Endothelial cell of umbilical vein (primary cell): ENCODE measurements at places on chromosomes 2 and 18. TPM values are rescaled to one million over a fixed set of nuclear protein-coding genes. Genes with fewer than 3 reads are reported as not detected.

- H3K27ac ChIP-seq: no peak overlapping the region
- DNase-seq: peak; percentile 46
- peaks cover 56% of the 10 kb centered on the region for H3K27me3 ChIP-seq
- H3K4me1 ChIP-seq: peaks cover 18% of the 10 kb centered on the region
- H3K36me3 ChIP-seq: no peaks in the 10 kb centered on the region
- peak overlapping the region; percentile 35 for H3K4me3 ChIP-seq
These were observed 141.8 kb downstream of the MEIS1 start for GRCh38 chr2:66576561-66577320.

BUB1 gene
- 54.1 and 66.4 TPM in 2 replicates for total RNA-seq

GRCh38 chr18:45373286-45373880 is 241.9 kb upstream of the SLC14A2 start:
- no peaks in the 10 kb centered on the region for H3K36me3 ChIP-seq
- no peak overlapping the region for H3K4me3 ChIP-seq
- no peaks in the 10 kb centered on the region for H3K4me1 ChIP-seq

DNA sequence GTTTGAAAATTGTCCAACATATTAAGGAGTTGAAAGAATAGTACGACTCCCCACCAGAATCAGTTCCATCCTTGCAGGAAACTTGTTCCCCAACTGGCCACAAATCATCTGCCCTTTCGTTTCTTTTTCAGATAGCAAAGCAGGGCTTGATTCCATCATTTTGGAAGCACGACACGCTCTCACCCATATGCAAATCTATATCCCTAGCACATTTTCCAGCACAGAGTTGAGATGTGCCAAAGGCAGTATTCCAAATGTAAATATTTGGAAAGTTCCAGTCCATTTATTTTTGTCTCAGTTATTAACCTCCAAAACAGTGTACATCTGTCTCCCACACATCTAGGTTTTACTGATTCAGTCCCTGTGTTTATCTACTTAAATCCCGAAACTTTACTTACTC is 128.8 kb upstream of the BCL2L11 start:
- peaks cover 19% of the 10 kb centered on the region for H3K27me3 ChIP-seq
- no peak for DNase-seq
- H3K36me3 ChIP-seq: no peaks in the 10 kb centered on the region
- no peak overlapping the region for H3K27ac ChIP-seq

DNA sequence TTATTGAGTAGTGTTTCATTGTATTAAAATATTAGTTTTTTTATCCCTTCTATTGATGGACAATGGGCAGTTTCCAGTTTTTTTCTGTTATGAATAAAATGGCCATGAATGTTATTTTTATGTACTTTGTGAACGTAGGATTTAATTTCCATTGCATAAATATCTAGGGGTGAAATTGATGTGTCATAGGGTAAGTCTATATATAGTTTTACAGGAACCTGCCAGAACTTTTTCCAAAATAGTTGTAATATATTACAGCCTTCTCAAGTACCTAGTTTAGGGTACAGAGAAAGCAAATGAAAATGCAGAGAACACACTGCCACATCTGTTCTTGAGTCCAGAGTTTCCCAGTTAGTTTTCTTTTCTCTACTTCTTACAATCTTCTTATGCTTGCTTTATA is 378.6 kb downstream of the MEIS1 start:
- no peaks in the 10 kb centered on the region for H3K36me3 ChIP-seq
- H3K4me3 ChIP-seq: no peak overlapping the region
- no peaks in the 10 kb centered on the region for H3K4me1 ChIP-seq
- DNase-seq: no peak

GRCh38 chr2:30259071-30259470 is 27.7 kb downstream of the LBH start:
- no peak overlapping the region for H3K4me3 ChIP-seq
- no peaks in the 10 kb centered on the region for H3K36me3 ChIP-seq
- no peaks in the 10 kb centered on the region for H3K27me3 ChIP-seq
- H3K27ac ChIP-seq: no peak overlapping the region

DNA sequence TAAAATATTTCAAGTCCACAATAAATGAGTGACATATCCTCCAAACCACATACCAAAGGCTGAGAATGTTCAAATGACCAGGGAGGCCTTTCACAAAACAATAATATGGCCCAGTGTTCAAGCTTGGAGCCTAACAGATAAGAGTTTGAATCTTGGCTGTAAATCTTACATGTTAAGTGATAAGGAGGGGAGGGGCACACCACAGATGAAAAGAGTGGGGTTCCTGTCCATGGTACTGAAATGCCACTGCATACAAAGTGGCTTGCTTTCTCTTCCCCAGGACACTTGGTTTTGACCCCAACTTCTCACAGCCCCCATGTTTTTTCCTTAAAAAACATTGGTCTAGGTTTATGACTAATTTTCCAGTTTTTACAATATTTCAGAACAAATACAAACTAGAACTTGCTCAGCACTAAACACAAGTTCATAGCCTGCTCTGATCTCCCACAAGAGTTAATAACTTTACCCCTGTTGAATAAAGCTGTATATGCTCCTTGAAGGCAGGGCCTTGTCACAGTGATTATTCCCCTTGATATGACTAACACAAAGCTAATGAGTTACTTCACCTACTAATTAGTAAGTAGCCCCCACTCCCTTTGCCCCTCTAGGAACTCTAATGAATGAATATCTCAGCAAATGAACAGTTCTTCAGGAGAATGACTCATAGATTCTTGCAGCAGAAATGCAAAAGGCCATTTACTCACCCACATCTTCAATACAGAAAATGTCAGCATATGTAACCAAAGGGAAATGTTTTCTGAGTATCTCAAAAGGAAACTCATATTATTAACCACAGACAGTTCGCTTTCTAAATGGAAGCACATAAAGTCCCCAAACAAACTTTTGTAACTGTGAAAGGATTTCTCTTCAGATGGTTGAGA is 142.2 kb downstream of the SATB2 start:
- peak; percentile 7 for DNase-seq
- H3K27ac ChIP-seq: no peak overlapping the region
- H3K27me3 ChIP-seq: no peaks in the 10 kb centered on the region

EGR4 gene
- not detected in 2 replicates for total RNA-seq

GRCh38 chr18:52337276-52337675 is 2.7 kb upstream of the DCC start:
- H3K27ac ChIP-seq: no peak overlapping the region
- no peak overlapping the region for H3K4me3 ChIP-seq
- H3K36me3 ChIP-seq: no peaks in the 10 kb centered on the region
- no peak for DNase-seq

TFCP2L1 gene
- not detected in 2 replicates for total RNA-seq

DNA sequence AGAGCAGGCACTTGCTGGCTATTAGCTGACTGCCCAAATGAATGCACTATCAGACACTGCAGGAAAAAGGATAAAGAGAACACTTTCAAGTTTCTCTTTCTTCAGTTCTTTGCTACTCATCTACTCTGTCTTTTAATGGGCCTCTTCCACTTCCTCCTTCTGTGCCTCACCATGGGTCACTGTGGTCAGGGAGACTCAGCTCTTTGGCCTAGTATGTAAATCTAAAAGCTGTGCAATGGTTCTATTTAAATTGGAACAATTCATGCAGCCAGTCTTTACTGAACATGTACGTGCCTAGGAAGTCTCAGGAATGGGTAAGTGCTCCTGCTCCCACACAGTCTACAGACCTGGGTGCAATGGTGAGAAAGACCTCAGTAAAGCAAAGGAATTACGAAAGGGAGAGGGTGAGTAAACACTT is 79.1 kb upstream of the DNMT3A start:
- DNase-seq: no peak
- no peak overlapping the region for H3K4me3 ChIP-seq
- H3K27me3 ChIP-seq: no peaks in the 10 kb centered on the region
- no peaks in the 10 kb centered on the region for H3K36me3 ChIP-seq
- no peak overlapping the region for H3K27ac ChIP-seq
- no peaks in the 10 kb centered on the region for H3K4me1 ChIP-seq

GRCh38 chr18:6249170-6249569 is 165.5 kb downstream of the L3MBTL4 start:
- no peaks in the 10 kb centered on the region for H3K4me1 ChIP-seq
- no peak for DNase-seq
- H3K36me3 ChIP-seq: no peaks in the 10 kb centered on the region
- H3K4me3 ChIP-seq: no peak overlapping the region

GNLY gene
- total RNA-seq: not detected in 2 replicates

DNA sequence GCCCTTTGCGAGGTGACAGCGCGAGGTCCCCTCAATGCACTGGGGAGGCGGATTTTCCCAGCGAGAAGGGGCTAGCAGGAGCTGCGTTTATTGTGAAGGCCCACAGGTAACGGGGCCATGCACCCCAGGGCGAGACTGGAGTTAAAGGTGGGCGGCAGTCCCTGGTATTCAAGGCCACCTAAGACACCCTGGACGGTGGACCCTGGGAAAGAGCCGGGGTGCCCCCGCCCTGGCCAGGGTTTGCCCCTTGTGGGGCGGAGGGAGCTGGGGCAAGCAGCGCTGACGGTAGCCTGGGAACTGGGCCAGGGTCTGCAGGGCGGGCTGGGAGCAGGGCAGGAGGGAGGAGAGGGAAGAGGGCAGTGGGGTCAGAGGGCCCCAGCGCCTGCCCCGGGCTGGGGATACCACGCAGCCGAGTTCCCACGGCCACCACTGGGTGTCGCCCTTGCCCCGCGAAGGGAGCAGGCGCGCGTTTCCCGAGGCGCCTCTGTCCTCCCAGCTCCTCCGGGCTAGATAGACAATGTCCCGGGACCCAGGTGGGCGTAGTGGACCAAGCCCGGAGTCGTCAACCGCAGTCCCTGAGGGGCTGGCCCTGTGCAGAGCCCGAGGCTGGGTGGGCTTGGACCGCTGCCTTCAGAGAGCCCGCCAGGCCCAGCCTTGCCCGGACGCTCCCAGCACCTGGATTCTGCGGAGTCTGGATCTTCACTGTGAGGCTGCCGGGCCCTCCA is 80.2 kb downstream of the SMAD4 start:
- DNase-seq: peak; percentile 20
- no peak overlapping the region for H3K27ac ChIP-seq
- H3K27me3 ChIP-seq: no peaks in the 10 kb centered on the region
- peaks cover 9% of the 10 kb centered on the region for H3K4me1 ChIP-seq
- no peaks in the 10 kb centered on the region for H3K36me3 ChIP-seq
- no peak overlapping the region for H3K4me3 ChIP-seq

GRCh38 chr2:197191177-197191939 is 119.2 kb downstream of the ANKRD44 start:
- H3K36me3 ChIP-seq: no peaks in the 10 kb centered on the region
- H3K4me1 ChIP-seq: peaks cover 8% of the 10 kb centered on the region
- H3K4me3 ChIP-seq: no peak overlapping the region
- H3K27ac ChIP-seq: no peak overlapping the region
- no peaks in the 10 kb centered on the region for H3K27me3 ChIP-seq

ASPRV1 gene
- 0.15 and 0.48 TPM in 2 replicates for total RNA-seq

DNA sequence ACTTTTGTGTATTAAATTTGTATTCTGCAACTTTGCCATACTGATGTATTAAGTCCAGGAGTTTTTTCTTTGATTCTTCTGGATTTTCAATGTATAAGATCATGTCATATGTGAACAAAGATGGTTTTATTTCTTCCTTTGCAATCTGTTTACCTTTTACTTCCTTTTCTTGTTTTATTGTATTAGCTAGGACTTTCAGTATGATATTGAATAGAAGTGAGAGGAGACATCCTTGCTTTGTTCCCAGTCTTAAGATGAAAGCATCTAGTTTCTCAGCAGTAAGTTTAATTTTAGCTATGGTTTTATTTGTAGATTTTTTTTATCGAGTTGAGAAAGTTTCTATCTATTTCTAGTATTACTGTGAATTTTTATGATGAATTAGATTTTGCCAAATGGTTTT is 25.5 kb downstream of the VRK2 start:
- H3K4me3 ChIP-seq: no peak overlapping the region
- no peak overlapping the region for H3K27ac ChIP-seq
- H3K36me3 ChIP-seq: peaks cover 3% of the 10 kb centered on the region
- no peak for DNase-seq

MFSD6 gene
- total RNA-seq: 4.5 and 8.2 TPM in 2 replicates

DNA sequence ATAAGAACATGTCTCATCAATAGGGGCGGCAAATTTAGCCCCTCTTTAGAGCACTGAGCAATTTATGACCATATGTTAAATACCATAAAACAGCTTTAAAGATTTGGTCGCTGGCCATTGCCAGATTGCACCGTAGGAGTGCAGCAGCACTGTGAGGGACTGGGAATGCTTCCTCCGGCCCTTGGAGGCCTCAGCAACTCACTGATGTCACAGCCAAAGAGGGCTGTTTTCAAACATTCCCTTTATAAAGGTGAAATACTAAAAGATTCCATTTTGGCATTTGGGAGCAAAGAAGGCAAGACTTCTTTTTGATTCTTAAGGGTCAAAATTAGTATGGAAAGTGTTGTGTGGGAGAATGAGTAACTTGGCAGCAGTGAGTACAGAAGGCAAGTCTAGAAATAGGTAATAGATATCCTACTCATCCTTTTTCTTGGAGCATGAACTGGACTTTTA is 63.7 kb downstream of the BABAM2 start:
- peaks cover 41% of the 10 kb centered on the region for H3K4me1 ChIP-seq
- H3K4me3 ChIP-seq: no peak overlapping the region
- DNase-seq: peak; percentile 65
- no peaks in the 10 kb centered on the region for H3K36me3 ChIP-seq
- peak overlapping the region; percentile 95 for H3K27ac ChIP-seq
- H3K27me3 ChIP-seq: no peaks in the 10 kb centered on the region

GRCh38 chr2:199070322-199070949 is 387.3 kb downstream of the SATB2 start:
- no peaks in the 10 kb centered on the region for H3K36me3 ChIP-seq
- no peak overlapping the region for H3K4me3 ChIP-seq

DNA sequence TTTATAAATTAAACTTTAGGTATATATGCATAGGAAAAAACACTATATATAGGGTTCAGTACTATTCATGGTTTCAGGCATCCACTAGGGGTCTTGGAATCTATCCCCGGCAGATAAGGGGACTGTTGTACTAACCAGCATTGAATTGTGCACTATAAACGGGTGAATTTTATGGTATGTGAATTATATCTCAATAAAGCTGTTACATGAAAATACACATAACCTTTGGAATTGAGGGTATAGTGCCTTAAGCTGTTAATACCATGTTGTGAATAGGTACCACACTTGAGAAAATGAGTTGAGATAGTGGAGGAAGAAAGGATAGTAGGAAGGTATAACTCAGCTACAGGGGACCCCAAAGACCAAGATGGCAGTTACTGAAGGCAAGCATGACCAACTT is 167.3 kb downstream of the HAUS1 start:
- H3K36me3 ChIP-seq: no peaks in the 10 kb centered on the region
- no peak for DNase-seq
- H3K27ac ChIP-seq: no peak overlapping the region
- H3K4me3 ChIP-seq: no peak overlapping the region
- no peaks in the 10 kb centered on the region for H3K4me1 ChIP-seq

GRCh38 chr2:38509314-38509946 is 93.3 kb downstream of the HNRNPLL start:
- H3K4me3 ChIP-seq: no peak overlapping the region
- H3K27ac ChIP-seq: no peak overlapping the region

RAB17 gene
- total RNA-seq: 0.55 and 0.77 TPM in 2 replicates

IL1R2 gene
- not detected in 2 replicates for total RNA-seq

LIMS3 gene
- total RNA-seq: 9.4 and 17.8 TPM in 2 replicates

GRCh38 chr2:191703079-191703725 is 25.3 kb downstream of the NABP1 start:
- no peaks in the 10 kb centered on the region for H3K27me3 ChIP-seq
- no peak overlapping the region for H3K27ac ChIP-seq
- H3K4me1 ChIP-seq: no peaks in the 10 kb centered on the region
- H3K36me3 ChIP-seq: no peaks in the 10 kb centered on the region

- H3K27ac ChIP-seq: no peak overlapping the region
- no peak for DNase-seq
- no peak overlapping the region for H3K4me3 ChIP-seq
- H3K4me1 ChIP-seq: no peaks in the 10 kb centered on the region
These were observed 32.7 kb downstream of the RAB27B start for GRCh38 chr18:54860941-54861340.

- peaks cover 3% of the 10 kb centered on the region for H3K36me3 ChIP-seq
- H3K27ac ChIP-seq: no peak overlapping the region
These were observed 165.9 kb upstream of the STON1 start for GRCh38 chr2:48364100-48364499.

RAX gene
- total RNA-seq: not detected in 2 replicates
